ENCODE measurements at places on chromosomes 12 and 14. TPM values are rescaled to one million over a fixed set of nuclear protein-coding genes. Genes with fewer than 3 reads are reported as not detected.
A peak's percentile ranks its signal among the peaks of the same experiment; 100 is the strongest.

GRCh38 chr14:81302638-81303037 lies 81.9 kb upstream of the GTF2A1 start:
- DNase-seq, result no peak

GRCh38 chr14:65070471-65070976 lies 31.8 kb downstream of the MAX start:
- peak; percentile 64 for DNase-seq

- DNase-seq, result no peak
These were observed 217.5 kb upstream of the LHX5 start for GRCh38 chr12:113689047-113689610.

- peak; percentile 65 for DNase-seq
These were observed 382.5 kb upstream of the ATP2B1 start for GRCh38 chr12:90090929-90091651.

DNA sequence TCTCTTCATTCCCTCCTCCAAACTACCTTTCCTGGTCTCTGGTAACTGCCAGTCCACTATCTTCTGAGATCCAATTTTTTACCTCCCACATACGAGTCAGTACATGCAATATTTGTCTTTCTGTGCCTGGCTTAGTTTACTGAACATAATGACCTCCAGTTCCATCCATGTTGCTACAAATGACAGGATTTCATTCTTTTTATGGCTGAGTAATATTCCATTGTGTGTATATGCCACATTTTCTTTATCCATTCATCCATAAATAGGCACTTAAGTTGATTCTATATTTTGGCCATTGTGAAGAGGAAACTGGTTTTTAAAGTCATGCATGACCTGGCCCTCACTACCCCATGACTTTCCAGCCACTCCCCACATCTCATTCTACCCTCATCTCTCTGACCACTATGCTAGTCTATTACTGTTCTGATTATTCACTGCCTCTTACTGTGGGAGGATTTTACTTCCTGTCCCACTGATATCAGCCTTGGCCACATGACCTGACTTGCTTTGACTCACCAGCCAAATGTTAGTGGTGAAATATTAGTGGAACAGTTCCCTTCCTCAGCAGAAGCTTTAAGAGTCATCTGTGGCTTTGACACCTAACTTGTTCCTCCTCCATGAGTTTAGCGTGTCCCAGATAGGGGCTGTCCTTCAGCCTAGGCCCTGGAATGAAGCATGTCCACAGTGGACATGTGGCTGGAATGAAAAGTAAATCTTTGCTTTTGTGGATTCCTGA lies 52.2 kb downstream of the GOLGA5 start:
- no peak for DNase-seq

The ATP5F1B gene
- total RNA-seq, result 686 TPM

DNA sequence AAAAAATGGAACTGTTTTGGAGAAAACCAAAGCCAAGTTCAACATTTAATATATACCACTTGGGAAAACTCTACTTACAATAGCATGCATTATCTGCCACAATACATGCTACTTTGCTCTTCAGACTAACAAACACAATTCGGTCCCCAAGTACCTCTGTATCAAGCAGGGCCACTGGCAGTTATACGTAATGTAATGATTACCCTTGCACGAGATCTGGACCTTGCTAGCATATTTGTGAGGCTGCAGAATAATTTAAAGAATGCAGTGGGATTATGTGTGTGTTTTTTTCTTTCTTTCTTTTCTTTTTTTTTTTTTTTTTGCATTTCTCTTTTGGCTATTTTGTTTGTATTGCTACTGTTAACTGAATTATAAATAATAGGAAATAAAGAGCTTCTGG lies 22.8 kb upstream of the PYGL start:
- DNase-seq, result no peak

The PZP gene
- total RNA-seq, result not detected

The TAS2R50 gene
- total RNA-seq, result 10.7 TPM

The FGF23 gene
- 0.31 TPM for total RNA-seq

The MYO1H gene
- total RNA-seq, result 0.51 TPM

GRCh38 chr12:68098939-68099338 lies 60.6 kb downstream of the IFNG start:
- no peak for DNase-seq

The CTSG gene
- total RNA-seq, result 4.3 TPM

- DNase-seq, result peak; percentile 66
These were observed 122.9 kb upstream of the TMEM132D start for GRCh38 chr12:130026608-130027176.

DNA sequence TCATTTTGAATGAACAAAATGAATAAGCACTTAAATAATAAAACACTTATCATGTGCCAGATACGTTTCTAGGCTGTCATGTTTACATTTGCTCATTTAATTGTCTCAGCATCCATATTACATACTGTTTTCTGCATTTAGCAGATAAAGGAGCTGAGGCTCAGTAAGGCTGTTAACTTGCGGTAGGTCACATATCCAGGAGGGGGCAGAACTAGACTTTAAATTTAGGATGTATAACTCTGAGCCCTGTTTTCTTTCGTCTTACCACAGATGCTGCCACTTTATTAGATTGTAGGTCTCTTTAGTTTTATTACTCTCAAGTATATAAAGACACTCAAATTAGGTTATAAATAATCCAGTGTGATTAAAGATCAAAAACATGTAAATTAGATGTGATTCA lies 17.7 kb downstream of the IRAK4 start:
- peak; percentile 60 for DNase-seq

DNA sequence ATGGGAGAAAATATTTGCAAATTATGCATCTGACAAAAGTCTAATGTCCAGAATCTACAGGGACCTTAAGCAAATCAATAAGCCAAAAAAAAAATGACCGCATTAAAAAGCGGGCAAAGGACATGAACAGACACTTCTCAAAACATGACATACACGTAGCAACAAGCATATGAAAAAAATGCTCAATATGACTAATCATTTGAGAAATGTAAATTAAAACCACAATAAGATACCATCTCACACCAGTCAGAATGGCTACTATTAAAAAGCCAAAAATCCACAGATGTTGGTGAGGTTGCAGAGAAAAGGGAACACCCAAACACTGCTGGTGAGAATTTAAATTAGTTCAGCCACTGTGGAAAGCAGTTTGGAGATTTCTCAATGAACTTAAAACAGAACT lies 16.1 kb downstream of the PAWR start:
- DNase-seq, result no peak

The KLRK1 gene
- 1.7 TPM for total RNA-seq

DNA sequence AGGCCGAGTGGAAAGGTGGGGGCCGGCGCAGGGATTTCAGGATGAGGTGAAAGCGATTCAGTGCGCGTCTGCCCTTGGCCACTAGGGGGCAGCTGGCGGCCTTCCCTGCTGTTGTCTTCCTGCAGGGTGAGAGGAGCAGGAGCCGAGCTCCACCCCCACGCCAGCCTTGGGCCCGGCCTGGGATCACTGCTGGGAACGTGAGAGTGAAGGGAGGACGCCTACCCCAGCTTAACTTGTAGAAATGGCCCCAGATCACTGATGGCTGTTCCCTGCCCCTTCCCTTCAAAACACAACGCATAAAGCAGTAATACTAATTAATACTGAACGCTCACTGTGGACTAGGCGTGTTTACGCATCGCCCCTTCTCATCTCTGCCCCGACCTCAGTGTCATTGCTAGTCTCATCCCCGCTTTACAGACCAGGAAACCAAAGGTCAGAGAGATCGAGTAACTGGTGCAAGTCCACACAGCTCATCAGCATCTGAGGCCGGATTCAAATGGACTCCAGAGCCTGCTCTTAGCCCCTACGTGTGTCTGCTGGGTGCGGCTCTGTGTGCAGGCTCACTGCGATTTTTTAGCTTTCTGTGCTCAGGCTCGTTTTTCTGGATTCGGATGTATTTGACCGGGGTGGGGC lies 24.3 kb downstream of the MVK start:
- peak; percentile 93 for DNase-seq

The KCNA5 gene
- 3.7 TPM for total RNA-seq

GRCh38 chr12:12469386-12469785 lies 93.3 kb downstream of the DUSP16 start:
- peak; percentile 44 for DNase-seq

GRCh38 chr12:92432724-92433441 lies 269.9 kb upstream of the PLEKHG7 start:
- no peak for DNase-seq

The INTS13 gene
- 19.3 TPM for total RNA-seq

The TNS2 gene
- total RNA-seq, result 44.4 TPM
